ENCODE measurements at places on chromosomes 3 and 15.
A peak's percentile ranks its signal among the peaks of the same experiment; 100 is the strongest.

DNA sequence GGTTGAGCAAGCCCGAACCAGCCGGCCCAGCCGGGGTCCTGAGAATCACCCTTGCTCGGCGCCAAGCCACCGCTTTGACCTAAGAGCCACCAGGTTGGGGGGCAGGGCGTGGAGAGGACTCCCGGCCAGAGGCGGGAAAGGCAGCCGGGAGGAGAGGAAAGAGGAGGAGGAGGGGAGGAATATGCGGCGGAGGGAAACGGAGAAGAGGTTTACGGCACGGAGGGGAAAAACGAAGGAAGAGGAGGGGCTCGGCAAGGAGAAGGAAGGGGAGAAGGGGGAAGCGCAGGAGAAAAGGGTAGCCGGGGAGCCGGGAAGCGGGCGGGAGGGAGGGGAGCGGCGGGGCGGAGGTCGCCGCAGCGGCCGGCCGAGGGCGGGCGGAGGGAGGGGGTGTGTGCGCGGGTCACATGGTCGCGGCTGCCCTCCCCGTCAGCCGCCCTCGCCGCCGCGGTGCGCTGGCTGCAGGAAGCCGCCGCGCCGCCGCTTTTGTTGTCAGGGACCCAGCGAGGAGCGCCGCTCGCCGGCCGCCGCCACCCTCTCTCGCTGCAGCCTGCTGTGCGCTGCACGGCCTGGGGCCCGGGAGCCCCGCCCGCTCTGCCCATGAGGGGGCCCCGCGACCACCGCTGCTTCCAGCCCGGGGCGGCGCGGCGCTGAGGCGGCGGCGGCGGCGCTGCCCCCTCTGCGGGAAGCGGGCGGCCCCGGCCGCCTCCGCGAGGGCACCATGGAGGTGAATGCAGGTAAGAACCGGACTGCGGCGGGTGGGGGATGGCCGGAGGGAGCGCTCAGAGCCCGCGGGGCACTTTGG, at the start of gene NR1D2:
Gene NR1D2 (plus strand): TSS at position 426 of the 802 bp plus-strand sequence. CDS start 293 bp downstream, at position 719.
- DNase-seq = peak; percentile 73

DNA sequence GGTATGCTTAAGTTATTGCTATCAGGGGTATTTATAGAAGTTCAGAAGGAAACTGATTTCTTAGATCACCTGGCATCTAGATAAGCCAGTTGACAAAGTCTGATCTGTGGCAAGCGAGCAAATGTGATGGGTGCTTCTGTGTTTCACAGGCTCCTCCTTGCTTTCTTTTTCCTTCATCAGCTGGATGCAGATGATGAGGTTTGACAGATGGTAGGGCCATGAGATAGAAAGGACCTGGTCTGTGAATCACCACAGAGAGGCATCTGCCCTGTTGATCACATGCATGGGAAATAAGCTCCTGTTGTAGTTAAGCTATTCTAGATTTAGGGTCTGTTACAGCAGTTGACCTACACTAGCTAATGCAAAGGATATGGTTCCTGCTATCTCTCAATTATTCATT, 372.0 kb downstream of the NEK10 start:
- DNase-seq = no peak

DNA sequence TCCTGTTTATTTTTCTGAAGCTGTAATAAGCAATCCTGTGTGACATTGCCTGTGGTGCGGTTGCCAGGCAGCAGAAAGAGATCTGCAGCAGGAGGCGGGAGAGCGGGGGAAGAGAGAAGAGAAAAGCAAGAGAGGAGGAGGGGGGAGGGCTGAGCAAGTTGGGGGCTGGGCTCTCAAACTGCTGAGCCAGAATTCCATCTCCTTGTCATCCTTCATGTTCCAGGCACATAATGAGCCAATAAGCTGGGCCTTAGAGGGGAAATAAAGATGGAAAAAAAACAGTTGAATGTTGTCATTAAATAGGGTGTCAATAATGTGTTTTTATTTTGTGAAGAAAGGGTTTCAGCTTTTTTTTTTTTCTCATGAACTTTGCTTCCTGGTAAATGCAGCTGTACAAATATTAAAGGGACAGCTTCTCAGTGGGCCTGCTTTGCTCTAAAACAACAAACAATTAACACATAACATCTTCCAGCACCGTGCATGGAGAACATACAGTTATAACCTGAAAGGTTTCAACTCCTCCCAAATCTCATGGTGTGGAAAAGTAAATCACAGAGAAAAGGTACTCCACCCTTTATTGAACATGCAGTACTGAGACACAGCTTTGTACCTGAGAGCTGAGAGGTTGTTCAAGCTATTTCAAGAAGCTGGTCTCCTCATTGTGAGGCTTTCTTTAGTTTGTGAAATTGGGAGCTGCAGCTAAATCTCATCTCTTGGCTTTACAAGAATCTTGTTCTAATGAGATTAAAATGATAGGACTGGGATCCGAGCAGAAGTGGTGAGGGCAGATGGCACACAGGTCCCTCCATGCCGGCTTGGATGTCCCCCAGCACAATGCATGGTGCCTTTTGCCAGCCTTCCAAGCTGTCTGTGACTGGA, 451.1 kb upstream of the KCNMB2 start:
- peak; percentile 71 for DNase-seq

DNA sequence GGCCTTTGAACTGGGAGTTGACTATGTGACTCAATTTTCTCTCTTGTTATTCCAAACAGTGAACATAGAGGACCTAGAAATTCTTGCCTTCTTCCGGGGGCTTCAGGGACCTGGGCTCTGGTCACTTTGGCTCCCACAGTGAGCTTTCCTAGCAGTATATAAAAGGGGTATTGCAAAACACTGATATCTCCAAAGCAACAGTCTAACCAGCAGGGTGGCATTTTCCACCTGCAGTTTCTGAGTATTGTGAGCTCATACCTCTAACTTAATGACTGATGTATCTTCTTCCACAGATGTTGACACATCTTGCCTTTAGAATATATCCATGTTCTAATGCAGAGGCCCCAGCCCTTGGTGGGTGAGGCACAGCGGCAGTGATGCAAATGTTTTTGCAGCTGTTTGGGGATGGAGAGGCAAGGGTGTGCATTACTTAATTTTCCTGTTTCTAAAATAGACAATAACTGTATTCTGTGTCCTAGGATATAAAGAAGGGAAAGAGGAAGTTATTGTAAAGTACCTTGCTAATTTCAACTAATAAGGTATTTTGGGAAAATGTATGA, 45.7 kb upstream of the ADGRG7 start:
- DNase-seq = no peak

- no peak for DNase-seq
Observed at GRCh38 chr15:98774756-98775497, 126.6 kb downstream of the IGF1R start.

DNA sequence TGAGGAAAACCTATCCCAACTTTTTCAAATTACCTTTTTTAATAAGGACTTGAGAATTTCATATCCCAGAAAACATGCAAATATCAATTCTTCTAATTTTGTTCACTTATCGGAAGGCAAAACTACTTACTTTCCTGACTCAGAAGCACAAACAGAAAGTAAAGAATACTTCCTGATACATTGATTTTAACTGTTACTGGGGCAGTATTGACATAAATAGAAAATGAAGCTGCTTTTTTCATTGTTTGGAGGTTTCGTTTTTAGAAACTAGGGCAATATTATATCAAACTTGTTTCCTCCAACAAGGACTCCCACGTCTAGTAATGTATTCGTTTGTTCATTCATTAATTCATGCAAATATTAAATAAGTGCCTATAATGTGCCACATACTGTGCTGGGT, 19.1 kb downstream of the PAQR9 start:
- DNase-seq = no peak

DNA sequence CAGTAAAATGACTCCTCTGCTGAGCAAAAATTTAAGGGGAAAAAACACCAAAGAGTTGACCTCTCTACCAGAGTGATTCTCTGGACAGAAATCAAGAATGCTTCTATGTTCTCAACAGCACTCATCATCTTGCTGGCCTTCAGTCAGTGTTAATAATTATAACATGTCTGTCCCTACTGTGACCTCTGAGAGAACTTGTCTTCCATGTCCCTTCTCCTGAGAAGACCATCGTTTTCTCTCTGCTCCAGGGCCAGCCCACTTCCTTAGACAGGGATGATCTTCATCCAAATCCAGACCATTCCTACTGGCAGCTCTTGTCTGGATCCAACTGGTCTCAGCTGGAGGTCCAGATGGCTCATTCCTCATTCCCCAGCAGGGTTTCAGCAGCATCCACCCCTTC, 139.0 kb upstream of the NECTIN3 start:
- DNase-seq = no peak

GRCh38 chr3:193140381-193140780, 100.6 kb upstream of the PLAAT1 start:
- DNase-seq = no peak

DNA sequence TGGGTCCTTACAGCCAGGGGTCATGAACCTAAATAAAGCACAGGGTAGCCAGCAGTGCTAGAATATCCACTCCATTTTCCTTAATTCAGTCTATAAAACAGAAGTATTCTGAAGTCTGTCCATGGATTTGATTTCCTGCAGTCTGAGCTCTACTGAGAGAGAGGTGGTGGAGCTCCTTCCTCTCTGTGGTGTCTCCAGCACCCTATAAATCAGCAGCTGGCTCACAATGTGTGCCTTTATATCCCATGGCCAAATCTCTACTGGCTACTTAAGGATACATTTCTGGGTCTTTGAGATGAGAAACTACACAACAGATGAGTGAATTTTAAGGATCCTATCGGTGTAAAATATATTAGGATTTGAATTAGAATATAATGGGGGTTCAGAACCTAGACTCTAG, 339.9 kb upstream of the RBMS3 start:
- DNase-seq = no peak

DNA sequence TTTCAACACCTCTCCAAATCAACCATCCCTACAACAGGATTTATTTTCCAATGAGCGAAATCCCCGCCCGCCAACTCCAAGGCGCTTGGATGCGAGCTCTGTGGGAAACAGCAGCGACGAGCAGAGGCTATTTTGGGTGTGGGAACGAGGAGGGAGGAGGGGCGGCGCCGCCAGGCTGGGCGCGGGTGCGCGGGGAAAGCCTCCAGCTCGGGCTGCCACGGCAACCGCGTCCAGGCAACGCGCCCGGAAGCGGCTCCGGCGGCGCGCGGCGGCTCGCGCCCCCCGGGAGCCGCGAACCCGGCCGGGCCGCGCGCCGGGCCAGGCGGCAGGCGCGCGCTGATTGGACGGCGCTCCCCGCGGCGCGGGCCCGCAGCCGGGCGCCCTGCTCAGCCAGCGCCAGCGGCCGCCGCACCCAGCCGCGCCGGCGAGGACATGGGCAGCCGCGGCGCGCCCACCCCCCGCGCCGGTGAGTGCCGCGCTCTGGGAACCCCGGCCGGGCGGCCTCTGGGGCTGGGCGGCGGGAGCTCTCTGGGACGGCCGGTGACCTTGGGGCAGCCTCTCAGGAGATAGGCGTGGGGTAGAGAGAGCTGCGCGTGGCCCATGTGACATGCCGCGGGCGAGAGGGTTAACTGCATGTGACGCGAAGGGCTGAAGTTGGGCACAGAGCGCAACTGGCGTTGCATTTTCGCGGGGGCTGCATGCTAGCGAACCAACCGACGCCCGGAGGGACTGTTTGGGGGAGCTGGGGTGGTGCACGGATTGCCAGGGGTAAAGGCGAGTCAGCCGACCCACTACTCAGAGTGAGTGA, at the start of gene FAM81A:
Gene FAM81A (plus strand): TSS at position 370 of the 808 bp plus-strand sequence. CDS start 20,441 bp downstream, outside the sequence.
- DNase-seq = peak; percentile 33

GRCh38 chr3:9208605-9209152, 40.8 kb downstream of the SRGAP3 start:
- no peak for DNase-seq

DNA sequence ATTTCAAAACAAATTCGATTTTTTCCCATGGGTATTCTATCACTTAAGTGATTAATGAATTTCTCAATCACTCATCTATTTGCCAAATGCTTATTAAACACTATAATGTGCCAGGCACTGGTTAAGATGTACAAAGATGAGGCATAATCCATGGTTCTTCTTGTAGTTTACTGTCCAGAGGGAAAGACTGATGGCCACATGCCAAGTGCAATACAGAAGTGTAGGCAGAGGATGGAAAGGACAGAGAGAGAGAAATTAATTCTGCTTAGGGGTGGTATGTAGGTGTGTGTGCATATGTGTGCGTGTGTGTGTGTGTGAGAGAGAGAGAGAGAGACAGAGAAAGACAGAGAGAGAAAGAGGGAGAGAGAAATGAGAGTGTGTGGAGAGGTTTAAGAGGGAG, 120.8 kb upstream of the CCNL1 start:
- DNase-seq = no peak

DNA sequence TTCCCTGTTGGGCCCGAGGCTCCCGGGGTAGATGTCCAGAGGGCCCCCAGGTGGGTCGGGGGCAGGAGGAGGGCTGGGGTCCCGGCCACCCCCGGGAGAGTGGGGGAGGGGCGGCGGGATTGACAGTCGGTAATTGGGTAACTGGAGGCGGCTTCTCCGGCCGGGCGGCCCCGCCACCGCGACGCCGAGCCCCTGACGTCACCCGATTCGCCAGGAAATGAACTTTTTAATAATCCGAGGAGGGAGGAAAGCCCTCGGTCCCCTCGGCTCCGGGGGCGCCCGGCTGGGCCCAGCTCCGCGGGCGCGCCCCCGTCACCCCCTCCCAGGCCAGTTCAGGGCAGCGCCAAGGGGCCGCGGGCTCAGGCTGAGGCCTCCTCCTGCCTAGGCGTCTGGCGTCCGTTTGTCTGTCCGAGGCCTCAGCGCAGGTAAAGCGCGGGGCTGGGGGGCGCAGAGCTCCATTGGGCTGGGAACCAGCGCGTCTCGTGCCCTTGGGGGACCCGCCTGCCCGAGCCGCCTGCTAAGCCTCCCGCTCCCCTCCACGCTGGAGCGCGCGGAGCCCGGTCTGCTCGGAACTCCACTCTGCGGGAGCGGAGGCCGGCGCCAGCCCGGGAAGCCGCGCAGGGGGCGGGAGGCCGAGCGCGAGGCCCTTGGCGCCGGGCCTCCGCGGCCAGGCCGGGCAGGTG, 3.9 kb downstream of the GATA2 start:
- DNase-seq = peak; percentile 41

GRCh38 chr3:18295171-18295920, 129.8 kb downstream of the SATB1 start:
- DNase-seq = no peak

Data from stimulated activated naive CD4-positive, alpha-beta T cell (primary cell).